ENCODE measurements at places on chromosomes 13 and 19.
A peak's percentile ranks its signal among the peaks of the same experiment; 100 is the strongest.

DNA sequence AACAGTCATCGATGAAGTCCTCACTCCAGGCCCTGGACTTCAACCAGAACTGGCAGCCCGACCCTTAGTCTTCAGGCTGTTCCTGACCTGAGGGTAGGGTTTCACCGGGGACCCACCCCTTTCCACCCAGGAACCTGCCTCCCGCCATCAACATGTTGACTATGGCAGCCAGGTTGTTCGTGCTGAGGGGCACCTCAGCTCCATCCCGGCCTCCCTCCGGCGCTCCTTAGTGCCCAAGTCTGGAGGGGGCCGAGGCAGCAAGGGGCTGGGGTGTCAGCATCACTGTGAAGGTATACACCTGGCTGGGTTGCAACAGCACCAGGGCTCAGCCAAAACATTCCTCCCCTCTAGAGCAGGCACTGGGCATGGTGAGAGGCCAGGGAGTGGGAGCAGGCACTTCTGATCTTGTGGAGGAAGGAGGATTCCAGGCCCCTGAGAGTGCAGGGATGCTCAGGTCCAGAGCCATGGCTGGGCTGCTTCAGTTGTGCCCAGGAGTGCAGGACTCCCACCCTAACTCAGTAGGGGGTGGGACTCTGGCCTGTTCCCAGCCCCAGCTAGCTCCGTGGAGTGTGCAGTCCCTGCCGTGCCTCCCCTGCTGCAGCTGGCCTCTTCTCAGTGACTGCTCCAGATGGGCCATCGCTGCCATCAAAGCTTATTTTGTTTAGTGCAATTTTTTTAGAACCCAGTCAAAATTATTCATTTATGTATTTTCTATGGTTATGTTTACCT, 1445.9 kb downstream of the PCDH9 start:
- no peak for DNase-seq

DNA sequence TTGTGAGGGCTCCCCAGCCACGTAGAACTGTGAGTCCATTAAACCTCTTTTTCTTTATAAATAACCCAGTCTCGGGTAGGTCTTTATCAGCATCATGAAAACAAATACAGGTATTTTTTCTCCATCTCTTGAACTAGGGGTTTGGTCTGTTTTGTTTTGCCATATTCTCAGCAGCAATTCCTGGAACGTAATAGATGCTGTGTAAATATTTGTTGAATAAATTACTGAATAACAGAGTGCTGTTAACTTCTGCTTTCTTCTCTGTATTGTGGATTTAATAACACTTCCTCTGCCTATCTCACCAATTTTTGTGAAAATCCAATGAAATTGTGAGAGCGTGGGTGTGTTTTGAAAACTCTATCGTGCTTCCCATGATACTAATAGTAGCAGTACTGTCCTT, 429.4 kb downstream of the DCT start:
- no peak for DNase-seq

DNA sequence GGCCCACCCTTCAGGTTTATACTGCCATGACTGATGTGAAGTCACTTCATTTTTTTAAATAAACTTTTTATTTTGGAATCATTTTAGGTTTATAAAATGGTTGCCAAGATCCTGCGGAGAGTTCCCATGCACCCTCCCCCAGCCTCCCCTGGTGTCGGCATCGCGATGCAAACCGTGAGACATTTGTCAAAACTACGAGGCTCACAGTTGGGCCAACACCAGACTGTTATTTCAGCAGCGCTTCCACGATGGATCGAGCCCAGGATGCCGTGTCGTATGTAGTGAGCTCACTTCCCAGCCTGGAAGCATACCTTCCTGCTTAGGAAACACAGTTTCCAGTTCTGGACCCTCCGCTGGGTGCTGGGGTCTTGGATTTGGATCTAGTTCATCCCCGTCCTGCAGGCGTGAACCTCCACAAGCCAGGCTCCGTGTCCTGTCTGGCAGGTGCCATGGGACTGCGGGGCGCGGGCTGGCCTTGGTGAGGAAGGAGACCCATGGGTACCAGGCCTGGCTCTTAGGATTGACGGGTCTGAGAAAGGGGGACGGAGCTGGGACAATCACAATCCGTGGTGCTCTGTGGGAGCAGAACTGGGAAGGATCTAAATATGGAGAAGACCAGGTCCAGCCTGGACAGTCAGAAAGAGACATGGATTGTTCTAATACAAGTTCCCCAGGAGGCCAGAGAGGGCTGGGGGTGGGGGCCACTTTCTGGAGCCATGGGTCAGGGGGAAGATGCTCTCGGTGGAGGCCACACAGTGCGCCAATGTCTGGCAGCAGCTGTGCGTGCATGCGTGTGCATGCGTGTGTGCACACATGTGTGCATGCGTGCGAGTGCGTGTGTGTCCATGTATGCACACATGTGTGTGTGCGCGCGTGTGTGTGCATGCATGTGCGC, 2.4 kb upstream of the SBK2 start:
- DNase-seq = no peak

- DNase-seq = no peak
Observed at GRCh38 chr19:10299545-10300458, 9.8 kb downstream of the ZGLP1 start.

DNA sequence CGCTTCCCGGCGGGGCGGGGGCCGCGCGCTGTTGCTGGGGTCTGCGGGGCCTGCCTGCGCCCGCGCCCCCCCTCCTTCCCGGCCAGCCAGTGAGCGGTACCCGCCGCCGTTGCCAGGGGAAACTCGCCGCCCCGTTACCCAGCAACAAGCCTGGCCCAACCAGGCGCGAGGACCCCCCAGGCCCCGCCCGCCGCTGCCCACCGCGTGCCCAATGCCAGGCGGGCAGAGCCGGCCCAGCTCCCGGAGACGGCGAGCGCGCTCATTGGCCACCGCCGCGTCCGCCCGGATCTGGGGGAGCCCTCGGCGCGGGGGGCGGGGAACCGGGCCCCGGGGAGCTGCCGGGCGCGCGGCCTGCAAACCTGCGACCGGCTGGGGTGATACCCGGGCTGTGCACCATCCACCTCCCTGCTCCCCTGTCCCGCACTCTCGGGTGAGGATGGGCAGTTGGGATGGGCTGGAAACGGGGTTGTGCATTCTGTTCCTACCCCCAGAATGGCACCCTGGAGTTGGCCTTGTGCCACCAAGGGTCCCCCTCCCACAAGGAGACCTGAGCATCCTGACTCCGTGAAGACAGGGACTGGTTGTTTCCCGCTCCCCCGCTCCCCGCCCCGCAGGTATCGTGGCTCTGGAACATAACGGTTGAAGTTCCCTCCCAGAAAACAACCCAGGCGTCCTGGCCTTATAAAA, 8.8 kb upstream of the BBC3 start:
- DNase-seq = no peak

DNA sequence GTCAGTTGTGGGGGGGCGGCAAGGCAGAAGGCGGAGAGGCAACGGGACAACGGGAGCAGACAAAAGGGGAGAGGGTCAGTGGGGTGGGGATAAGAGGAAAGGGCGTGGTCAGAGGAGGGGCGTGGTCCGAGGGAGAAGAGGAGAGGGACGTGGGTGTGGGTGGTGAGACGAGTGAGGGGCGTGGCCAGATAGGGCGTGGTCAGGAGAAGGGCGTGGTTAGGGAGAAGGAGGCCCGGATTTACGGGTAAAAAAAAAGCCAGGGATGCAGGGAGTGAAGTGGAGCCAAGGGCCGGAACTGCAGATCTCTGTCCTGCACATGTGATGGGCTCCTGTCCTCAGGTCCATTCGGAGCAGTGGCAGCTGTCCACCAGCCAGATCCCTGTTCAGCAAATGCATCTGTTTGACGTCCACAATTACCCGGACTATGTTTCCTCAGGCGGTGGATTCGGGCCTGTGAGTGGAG, 21.5 kb downstream of the CPT1C start:
- DNase-seq = no peak

DNA sequence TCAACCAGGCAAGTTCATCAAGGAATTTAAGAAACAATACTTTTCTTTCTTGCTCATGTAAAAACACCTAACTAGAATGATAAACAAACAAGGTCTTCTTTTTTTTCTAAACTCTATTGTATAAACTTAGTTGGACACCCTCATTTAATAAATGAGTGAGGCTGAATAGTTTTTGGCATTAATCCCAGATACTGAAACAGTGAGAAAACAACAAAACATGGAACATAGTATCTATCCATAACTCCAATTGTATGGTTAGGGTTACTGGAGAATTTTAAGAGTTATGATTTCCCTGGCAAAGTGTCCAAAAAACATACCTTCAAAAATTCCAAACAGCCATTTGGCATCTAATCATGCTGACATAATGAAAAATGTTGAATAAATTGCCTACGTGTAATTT, 5.8 kb upstream of the POMP start:
- no peak for DNase-seq

GRCh38 chr13:78198821-78199220, 280.2 kb upstream of the EDNRB start:
- no peak for DNase-seq

DNA sequence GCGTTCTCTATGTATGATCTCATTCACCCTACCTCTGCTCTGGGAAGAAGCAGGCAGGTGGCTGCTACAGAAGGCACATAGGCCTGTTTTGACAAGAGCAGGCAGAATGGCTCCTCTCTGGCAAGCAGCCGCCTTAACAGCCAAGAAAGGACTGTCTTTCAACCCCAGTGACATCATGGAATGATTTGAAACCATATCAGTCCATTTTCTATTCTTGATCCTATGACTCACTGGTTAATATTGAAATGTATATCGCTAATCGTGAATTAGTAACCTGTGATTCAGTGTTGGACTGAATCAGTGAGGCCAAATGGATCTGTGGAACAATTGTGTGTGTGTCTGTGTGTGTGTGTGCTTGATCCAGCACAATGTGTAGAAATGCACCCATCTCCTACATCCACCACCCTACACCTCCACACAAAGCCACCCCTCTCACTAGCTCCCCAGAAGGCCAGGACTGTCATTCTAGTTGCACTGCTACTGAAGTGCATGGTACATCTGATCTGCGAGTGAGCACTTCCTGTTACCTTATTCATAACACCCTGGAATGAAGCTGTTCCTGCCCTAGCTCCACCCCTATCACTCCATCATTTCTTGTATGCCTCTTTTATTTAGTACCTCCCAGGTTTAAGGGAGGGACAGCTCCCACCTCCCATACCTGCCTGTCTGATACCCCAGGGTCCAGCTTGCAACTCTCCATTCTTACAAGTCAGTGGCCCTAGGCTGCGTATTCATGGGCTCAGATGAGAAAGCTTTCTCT, 460.0 kb downstream of the FOXO1 start:
- DNase-seq = peak; percentile 33

DNA sequence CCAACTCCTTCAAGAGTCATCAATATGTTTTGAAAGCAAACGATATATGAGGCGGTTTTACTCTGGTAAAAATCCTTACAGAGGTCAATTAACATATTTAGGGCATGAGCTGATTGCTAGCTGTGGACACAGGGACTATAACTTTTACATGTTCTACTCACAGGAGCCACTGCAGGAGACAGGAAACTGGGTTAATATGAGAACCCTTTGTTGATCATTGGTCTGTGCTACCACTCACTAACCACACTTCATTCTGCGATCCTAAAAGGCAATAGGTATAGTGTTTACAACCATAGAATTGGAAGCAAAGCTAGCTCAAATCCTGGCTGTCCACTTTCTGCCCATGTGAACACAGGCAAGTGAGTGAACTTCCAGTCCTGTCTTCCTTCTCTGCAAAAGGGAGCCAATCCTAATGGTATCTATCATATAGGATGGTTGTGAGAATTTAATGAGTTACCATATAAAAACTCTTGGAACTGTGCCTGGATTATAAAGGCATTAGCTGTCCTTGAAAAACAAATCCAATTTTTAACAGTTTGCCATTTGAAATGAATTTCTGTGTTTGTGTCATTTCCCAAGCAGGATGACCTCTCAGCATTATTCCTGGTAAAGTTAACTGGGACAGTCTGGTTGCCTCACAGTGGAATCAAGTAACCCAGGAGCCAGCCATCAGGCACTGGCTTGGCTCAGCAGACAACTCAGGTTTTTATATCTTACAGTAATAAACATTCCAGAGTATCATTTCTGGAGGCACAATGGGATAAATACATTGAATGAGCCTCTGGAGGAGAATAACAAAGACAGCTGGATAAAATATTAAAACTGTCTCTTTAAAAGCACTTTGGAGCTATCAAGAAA, 29.8 kb upstream of the RAP2A start:
- DNase-seq = no peak

DNA sequence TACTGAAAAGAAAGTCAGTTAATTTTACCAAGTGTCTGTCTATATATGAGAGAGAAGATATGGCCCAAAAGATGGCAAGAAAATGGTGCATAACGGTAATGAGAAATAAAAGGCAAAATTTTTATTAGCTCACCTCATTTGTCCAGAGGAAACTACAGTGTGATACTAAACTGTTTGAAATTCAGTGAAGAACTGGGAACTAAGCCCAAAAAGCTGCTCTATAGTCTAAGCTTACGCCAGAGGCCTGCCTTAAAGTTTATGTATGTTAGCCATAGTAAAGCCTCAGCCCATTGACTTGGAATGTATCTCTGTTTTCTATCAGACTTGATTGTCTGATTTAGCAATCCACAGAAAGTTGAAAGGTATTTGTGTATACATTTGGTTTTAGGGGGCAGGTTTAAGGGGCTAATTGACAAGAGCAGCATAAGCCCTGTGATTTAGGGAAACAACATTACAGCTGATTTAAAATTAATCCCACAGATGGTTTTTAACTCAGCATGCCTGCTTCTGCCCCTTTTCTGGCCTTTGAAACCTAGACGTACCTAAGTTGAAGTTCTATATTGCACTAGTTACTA, 91.0 kb upstream of the MAB21L1 start:
- no peak for DNase-seq

DNA sequence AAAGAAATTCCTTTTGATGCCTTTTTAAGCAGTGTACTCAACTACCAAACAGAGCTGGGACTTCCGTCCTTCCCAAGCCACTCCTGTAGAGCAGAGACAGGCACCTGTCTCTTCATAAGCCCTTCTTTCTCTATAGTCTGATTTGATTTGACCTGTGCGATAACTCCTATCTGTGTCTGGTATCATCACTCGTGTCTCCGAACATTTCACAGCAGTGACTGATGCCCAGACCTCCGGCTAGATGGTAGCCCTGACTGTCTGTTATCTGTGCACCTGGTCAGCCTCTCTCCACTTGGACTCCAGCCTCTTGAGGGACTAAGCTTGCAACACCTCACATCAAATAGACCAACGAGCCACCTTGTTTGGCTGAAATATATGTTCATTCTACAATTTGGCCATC, 316.2 kb upstream of the ZNF507 start:
- no peak for DNase-seq

- DNase-seq = no peak
Observed at GRCh38 chr19:39341129-39341718, 997 bp upstream of the SAMD4B start.

Data from KG1 (cell line).